ENCODE measurements at places on chromosomes 13 and 19.

GRCh38 chr19:15631817-15632216 lies 8.9 kb upstream of the CYP4F3 start:
- peak; percentile 43 for DNase-seq

GRCh38 chr13:99693852-99694611 lies 192.8 kb downstream of the TM9SF2 start:
- no peak for DNase-seq

DNA sequence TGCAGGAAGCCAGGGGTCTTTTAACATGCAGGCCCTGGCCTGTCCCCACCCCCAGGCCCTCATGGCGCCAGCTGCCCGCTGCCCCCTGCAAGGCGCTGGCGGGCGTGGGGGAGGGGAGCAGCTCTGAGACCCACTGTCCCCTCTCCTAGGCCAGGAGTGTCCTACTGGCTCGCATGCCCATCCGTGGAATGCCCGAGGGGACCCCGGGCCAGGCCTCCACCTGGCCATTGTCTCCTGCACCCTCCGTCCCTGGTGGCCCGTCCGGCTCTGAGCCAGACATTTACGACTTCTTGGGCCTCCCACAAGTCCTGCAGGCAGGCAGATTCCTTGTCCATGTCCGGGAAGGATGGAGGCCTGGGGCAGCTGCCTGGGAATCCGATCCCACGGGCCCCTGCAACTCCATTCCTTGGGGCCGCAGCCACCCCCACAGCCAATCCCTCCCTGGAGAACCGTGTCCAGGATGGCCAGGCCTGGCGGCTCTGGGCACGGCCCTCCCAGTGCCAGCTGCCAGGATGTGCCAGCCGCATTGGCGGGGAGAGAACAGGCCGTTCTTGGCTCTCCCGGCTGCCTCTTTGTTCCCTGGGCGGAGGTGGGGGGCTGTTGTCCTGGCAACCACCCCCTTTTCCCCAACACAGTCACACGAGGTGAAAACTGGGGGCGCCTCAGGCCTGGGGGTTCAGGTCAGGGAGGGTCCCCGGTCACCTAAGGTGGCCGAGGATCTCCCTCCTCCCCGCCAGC lies 10.5 kb upstream of the PLIN3 start:
- no peak for DNase-seq

DNA sequence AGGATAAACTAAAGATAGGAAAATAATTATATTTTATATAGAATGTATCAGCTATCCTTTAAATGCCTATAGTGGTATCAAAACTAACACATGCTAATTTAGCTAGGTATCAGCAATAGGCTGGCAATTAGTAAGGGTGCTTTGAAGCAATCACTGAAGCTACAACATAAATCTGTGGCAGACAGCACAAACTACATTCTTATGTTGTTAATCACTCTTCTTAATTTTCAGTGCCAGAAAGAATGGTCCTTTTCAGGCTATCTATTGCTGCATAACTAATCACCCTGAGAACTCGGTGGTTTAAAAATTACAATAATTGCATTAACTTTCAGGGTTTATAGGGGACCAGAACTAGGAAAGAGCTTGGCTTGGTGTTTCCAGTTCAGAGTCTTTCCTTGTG lies 963.1 kb downstream of the EFNB2 start:
- DNase-seq, result no peak

DNA sequence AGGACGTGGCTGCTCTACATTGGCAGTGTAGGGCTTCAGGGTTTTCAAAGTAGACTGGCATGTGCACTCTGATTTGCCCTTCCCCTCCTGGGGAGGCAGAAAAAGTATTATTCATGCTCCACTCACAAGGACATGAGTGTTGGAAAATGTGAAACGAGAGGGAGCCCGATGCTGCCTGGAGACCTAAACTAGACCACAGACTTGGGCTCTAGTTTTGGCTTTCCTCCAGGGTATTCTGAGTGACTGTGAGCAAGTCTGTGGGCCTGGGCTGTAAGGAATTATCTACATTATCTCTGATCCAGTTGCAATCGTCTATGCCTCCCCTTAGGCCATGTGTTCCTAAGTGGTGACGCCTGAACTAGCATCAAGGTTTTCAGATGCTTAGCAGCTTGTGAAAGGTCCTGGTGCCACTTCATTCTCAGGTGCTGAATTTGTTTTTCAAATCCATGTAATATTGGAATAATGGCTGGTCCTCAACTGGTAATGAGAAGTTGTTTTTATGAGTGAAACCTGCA lies 55.0 kb downstream of the MRPL57 start:
- DNase-seq, result no peak

- no peak for DNase-seq
Measured at GRCh38 chr19:51593138-51593890, 22.2 kb downstream of the ZNF175 start.

All from germinal center (tissue), 1 donor.